ENCODE measurements at places on chromosomes 6 and 20.
A peak's percentile ranks its signal among the peaks of the same experiment; 100 is the strongest.

- DNase-seq, result no peak
Measured at GRCh38 chr6:6575143-6575542, 13.4 kb upstream of the LY86 start.

GRCh38 chr6:138803331-138803730 is 7.4 kb downstream of the ECT2L start:
- DNase-seq, result no peak

DNA sequence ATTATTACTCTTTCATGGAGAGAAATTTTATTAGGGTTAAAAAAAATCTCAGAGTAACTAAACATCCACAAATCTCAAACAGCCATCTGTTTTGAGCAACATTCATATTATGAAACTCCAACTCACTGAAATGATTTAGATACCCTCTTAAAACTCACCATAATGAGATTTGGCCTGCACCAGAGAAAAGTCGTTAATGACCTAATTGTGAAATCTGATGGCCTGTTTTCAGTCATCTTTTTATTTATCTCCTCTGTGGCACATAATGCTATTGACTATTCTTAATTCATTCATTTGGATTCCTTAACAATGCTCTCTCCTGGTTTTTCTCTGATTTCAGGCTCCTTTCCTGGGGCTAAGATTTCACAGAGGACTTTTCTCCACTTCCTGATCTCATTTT is 192.7 kb downstream of the RNF144B start:
- DNase-seq, result no peak

GRCh38 chr20:44850272-44850671 is 35.2 kb upstream of the YWHAB start:
- no peak for DNase-seq

DNA sequence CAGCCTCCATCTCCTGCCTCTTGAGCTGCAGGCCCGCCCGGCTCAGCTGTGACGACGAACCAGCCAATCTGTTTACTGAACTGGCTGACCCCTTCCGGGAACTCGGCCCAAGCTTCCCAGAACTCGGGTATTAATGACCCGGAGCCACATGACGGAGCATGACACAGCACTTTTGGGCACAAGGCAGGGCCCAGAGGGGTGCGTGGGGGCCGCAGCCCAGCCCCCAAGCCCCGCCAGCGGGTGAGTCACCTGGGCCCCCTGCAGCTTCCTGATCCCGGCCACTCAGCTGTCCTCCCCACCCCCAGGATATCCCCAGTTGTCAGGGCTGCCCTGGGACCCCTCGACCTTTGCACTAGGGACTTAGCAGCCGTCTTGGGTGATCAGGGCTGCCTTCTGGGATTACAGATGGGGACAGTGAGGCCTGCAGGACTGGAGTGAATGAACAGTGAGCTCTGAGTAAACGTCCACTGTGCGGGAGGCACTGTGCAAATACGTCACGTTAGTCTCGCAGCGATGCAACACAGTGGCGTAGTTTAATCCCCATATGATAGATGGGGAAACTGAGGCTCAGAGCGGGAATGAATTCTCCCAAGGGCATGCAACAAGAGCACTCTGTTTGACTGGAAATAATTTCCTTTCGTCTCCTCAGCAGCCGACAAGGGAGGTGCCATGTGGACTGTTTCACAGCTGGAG is 102.1 kb downstream of the CEBPB start:
- DNase-seq, result peak; percentile 99

- no peak for DNase-seq
Measured at GRCh38 chr20:37243937-37244571, 17.6 kb downstream of the GHRH start.

DNA sequence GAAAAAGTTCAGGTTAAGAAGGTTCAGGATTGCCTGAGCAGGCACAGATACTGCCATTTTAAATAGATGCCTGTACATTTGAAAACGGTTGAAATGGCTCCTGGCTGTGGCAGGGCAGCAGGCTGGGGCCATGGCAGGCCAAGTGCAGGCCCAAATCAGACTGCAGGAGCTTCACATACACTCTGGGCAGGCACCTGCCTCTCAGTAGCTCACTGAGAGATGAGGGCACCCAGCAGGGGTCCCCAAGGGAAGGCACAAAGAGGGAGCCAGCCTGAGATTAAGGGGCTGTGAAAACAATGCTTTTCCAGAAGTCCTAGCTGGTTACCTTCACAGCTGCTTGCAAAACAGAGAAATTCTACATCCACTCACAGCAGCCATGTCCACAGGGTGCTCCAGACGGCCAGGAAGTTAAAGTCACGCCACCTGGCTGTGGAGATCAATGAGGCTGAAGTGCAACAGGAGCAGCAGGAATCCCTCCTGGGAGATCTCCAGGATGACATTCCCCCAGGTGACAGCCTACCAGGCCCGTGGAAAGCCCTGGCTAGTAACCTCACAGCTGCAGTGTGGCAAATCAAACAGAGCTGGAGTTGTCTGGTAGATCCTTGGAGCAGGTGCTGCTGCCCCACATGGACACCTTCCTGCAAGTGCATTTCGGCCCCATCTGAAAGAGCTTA is 6.2 kb upstream of the RAET1E start:
- no peak for DNase-seq

- DNase-seq, result no peak
Measured at GRCh38 chr20:15862178-15862577, 711.1 kb downstream of the KIF16B start.

- no peak for DNase-seq
Measured at GRCh38 chr6:154768280-154768679, 35.1 kb downstream of the SCAF8 start.

GRCh38 chr6:144845186-144845585 is 560.1 kb downstream of the UTRN start:
- DNase-seq, result no peak

- DNase-seq, result no peak
Measured at GRCh38 chr6:89098461-89098860, 17.9 kb downstream of the PNRC1 start.

- peak; percentile 91 for DNase-seq
Measured at GRCh38 chr6:146857180-146857979, 258.6 kb downstream of the ADGB start.

DNA sequence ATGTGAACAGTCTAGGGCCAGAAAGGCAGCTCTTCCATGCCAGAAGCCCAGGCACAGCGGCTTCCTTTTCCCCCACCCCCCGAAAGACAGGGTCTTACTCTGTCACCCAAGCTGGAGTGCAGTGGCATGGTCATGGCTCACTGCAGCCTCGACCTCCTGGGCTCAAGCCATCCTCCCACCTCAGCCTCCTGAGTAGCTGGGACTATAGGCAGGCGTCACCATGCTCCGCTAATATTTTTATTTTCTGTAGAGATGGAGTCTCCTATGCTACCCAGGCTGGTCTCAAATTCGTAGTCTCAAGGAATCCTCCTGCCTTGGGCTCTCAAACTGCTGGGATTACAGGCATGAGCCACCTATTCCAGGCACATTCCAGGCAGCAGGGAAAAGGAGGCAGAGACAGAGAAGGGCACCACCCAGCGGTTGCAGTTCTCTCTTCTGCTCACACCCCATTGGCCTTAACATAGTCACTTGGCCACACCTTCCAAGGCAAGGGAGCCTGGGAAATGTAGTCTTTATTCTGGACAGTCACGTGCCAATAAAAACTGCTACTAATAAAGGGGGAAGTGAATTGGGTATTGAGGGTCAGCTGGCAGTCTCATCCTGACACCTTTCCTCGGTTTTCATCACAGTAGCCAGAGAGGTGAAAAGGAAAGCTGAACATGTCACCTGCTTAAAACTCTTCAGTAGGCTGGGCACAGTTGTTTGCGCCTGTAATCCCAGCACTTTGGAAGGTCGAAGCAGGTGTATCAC is 205.9 kb downstream of the ZMYND8 start:
- DNase-seq, result peak; percentile 77

DNA sequence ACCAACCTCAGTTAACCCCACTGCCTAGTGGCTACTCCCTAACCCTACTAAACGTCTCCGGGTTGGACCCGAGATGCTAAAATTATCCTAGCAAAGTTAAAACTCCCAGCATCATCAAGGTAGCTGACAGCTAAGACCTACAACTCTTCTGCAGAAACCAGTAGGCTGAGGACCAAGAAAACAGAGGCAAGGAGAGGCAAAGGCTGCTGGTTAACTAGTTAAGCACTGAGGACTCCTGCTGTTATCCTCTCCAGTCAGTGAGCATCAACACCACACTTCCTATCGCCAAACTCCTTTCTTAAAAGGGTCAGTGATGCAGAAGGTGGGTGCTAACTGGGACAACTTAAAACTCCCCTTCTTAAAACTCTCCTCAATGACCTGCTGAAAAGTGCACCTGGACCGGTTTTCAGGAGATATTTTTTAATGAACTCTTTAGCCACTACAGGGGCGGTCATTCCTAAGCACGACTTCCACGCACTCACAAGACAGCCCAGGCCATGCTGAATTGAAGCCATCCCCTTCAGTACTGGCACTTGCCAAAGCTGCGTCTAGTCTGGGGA is 1.7 kb downstream of the TRERF1 start:
- DNase-seq, result no peak

DNA sequence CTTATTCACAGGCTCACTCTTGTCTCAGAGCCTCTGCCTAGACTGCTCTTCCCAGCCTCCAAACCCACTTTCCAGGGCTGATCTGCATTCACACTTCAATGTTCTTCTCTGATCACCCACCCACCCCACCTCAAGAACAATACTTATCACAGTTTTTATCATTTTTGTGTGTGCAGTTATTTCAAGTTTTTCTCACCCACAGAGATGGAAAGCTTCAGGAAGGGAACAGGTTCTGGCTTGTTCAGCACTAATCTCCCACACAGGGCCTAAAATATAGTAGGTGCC is 160.9 kb downstream of the MRPL14 start:
- no peak for DNase-seq

- DNase-seq, result no peak
Measured at GRCh38 chr20:43191946-43192863, 2.5 kb upstream of the PTPRT start.

DNA sequence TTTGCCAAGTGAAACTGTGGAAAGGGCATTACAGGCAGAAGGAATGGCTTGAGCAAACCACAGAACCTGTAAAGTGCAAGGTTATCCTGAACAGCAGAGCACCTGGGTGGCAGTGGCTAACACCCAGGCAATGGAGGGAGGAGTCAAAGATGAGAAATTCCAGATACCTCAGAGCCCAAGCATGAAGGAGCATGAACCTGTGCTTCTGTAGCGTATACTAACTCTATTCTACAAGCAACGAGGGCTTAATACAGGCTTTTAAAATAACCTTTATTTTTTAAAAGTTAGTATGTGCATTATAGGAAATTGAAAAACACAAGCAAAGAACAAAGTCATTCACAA is 77.0 kb downstream of the CNBD2 start:
- no peak for DNase-seq

DNA sequence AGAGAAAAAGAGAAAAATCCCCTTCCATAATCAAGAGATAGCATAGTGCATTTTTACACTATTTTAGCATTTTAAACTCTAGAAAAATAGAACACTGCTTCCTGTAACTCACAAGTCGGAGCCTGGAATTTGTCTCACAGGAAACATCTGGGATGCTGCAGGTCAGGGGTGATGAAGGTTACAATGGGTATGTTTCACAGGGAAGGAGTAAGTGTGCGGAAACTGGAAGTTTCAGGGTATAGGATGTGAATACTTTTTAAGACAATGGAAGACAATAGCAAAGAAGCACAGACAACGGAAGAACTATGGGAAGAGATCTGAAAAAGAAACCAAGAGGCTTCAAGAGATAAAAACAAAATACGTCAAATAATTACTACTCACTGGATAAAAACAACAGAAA is 361.0 kb upstream of the MARCKS start:
- no peak for DNase-seq

- peak; percentile 12 for DNase-seq
Measured at GRCh38 chr20:31922181-31922580, 29.7 kb downstream of the PDRG1 start.

DNA sequence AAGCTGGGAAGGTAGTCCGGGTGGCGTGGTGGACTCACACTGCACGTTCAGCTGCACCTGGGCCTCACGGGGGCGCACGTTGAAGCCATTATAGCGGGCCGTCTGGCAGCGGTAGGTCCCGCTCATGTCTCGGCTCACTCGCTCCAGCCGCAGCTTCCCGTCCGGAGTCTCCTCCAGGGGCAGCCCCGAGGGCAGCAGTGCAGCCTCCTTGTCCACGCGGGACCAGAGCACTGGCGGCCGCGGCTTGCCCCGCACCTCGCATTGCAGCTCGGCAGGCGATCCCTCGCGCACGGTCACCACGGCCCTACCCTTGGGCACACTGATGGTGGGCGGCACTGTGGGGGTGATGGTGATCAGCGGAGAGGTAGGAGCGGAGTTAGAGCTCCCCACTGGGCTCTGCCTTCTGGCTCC is 47.6 kb downstream of the MDGA1 start:
- no peak for DNase-seq

GRCh38 chr6:156510242-156510641 is 266.9 kb upstream of the ARID1B start:
- no peak for DNase-seq

GRCh38 chr6:25279748-25280343 is 672 bp downstream of the CARMIL1 start:
- DNase-seq, result peak; percentile 61

DNA sequence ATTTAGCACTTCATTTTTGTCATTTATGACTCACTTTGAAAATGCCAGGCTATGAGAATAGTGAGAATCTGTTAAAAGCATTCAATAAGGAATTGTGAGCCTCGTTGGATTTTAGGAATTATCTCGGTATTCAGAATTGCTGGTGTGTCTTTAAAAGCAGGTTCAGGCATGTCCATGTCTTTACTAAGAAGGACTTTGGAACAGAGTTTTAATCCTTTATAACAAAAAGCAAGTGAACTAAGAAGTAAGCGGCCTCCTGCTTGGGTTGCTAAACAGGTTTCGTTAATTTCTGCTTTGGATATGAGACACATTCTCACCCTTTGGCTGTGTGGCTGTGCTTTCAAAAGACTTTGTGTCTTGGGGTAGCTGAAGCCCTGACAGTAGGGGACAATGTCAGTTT is 74.9 kb downstream of the IGF2R start:
- no peak for DNase-seq

GRCh38 chr6:154402081-154402780 is 45.6 kb upstream of the IPCEF1 start:
- no peak for DNase-seq

Measured in sciatic nerve (tissue), 2 donors.